ENCODE measurements at places on chromosomes 16 and 17. TPM values are rescaled to one million over a fixed set of nuclear protein-coding genes. Genes with fewer than 3 reads are reported as not detected.
A peak's percentile ranks its signal among the peaks of the same experiment; 100 is the strongest.

GRCh38 chr17:54907376-54907775 lies 6.7 kb downstream of the TOM1L1 start:
- H3K27ac ChIP-seq: no peak overlapping the region
- no peak for DNase-seq
- no peaks in the 10 kb centered on the region for H3K27me3 ChIP-seq
- H3K36me3 ChIP-seq: peaks cover 5% of the 10 kb centered on the region

GRCh38 chr16:15427648-15428239 lies 6.6 kb upstream of the BMERB1 start:
- peak overlapping the region; percentile 46 for H3K27ac ChIP-seq
- peak; percentile 83 for DNase-seq
- H3K27me3 ChIP-seq: no peaks in the 10 kb centered on the region
- no peaks in the 10 kb centered on the region for H3K36me3 ChIP-seq

DNA sequence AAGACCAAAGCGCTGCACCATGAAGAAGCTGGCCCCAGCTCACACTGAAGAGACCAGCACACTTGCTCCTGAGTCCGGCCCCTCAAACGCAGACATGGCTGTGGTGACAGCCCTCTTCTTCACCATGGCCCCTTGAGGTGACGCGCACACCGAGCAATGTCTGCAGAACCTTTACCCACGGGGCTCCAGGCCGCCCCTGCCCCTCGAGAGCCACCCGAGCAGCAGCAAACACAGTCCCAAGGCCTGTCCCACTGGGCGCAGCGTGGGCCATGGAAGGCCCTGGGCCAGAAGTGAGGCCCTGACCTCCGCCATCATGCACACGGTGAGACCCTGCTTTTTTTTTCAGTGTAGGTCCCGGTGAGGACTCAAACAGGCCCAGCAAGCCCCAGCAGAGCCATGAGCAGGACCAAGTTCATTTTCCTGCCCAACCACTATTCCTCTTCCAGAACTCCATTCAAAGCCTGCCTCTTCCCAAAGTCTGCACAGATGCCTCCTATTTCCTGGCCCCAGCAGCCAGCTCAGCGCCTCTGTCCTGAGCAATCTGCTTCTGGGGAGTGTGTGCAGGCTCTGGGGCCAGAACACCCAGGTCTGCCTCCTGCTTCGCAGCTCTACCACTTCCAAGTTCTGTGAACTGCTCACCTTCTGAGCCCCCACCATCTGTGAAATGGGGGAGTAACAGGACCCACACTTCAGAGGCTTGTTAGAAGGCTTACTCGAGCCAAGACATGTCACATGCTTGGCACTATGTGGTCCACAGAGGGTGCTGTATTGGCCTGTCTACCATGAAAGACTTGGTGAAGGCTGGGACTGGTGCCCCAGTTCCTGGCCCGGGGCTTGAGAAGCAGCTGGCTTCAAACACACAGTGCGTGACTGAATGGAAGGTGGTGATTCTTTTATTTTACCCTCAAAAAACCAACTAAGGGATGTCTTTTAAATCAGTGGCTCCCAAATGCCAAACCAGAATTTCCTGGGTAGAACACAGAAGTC lies 35.7 kb upstream of the GSG1L start:
- H3K27me3 ChIP-seq: no peaks in the 10 kb centered on the region
- no peak overlapping the region for H3K27ac ChIP-seq
- no peak for DNase-seq
- H3K36me3 ChIP-seq: peaks cover 54% of the 10 kb centered on the region
- no peak overlapping the region for H3K4me3 ChIP-seq

GRCh38 chr17:20046629-20047028 lies 37.5 kb downstream of the SPECC1 start:
- H3K4me1 ChIP-seq: no peaks in the 10 kb centered on the region
- H3K27me3 ChIP-seq: no peaks in the 10 kb centered on the region
- no peak overlapping the region for H3K4me3 ChIP-seq
- H3K27ac ChIP-seq: no peak overlapping the region
- DNase-seq: no peak

DNA sequence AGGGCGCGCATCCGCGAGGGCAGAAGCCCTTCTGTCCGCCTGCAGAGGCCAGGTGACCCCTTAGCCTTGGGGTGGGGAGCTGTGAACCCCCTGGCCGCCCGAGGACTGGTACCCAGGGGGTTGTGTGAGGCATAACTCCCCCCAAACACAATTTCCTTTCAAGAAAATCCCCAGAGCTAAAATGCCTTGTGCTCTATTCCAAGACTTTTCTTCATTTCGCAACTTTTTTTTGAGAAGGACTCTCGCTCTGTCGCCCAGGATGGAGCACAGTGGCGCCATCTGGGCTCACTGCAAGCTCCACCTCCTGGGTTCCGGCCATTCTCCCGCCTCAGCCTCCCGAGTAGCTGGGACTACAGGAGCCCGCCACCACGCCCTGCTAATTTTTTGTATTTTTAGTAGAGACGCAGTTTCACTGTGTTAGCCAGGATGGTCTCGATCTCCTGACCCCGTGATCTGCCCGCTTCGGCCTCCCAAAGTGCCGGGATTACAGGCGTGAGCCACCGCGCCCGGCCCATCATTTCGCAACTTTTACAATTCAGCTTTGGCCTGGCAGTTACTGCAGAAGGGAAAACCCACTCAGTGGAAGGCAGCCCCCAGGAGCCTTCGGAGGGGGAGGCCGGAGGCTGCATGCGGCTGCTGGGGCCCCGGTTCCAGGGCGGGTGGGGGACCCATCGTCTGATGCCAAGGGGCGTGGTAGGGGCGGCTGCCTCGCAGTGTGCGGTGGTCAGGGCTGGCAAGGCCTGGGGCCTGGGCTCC lies 963 bp upstream of the APRT start:
- no peaks in the 10 kb centered on the region for H3K27me3 ChIP-seq
- peaks cover 34% of the 10 kb centered on the region for H3K4me1 ChIP-seq
- peak overlapping the region; percentile 84 for H3K4me3 ChIP-seq
- no peaks in the 10 kb centered on the region for H3K36me3 ChIP-seq

KRT39 gene
- total RNA-seq: not detected

SMTNL2 gene
- total RNA-seq: 1.9 TPM

CTF1 gene
- 2.3 TPM for total RNA-seq

Measured in sigmoid colon (tissue), 7 donors.